T-helper 2 cell (primary cell): ENCODE measurements at places on chromosomes 3 and 15.

DNA sequence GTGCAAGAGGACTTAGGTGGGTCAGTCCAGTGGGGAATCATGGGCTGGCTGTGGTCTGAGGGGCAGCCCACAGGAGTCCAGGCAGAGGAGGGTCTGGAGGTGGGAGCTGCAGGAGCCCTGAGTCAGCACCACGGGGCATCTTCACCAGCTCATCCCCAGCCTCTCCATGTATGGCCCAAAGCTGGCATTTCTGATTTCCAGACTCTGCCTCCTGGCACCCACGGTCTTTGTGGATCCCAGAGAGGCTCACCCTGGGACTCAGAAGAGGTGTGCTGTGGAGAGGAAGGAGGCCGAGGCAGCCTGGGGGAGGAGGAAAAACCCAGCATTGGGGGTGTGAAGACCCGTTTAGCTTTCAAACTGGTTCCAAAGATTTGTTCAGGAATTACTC lies 64.5 kb upstream of the KLF13 start:
- DNase-seq = no peak

GRCh38 chr15:31867536-31868442 lies 162.5 kb upstream of the CHRNA7 start:
- peak; percentile 38 for DNase-seq

DNA sequence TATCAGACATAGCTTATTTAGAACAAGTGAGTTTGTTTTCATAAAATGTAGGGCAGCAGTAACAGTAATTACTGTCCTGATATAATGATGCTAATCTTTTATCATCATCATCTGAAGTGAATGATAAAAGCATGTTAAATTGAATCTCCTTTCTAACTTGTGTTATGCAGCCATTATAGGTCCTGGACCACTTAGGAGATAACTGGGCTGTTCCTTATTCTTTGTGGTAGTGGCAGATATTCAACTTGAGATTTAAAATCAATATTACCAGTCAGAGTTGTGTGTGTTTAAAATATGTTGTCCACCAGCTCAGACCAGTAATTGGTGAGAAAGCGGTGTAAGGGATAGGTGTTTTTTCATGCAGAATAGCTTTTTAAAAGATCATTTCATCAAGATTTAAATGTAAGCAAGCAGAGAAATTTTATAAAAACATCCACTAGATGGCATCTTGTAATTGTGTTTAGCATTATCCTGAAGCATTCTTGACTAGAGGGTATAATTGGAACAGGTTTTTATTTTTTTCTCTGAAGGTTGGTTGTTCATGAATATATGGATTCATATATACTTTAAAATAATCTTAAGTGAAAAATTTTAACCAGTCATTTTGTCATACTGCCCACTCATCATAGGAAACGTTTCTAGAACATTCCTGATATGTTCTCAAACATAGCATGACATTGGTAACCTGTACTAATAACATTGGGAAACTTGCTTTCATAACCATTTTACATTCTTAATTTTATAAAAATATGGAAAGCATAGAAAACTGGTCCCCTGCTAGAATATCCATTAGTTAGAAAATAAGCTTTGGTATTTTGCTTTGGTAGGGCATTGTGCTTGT lies 153.9 kb downstream of the BBX start:
- DNase-seq = peak; percentile 38

- no peak for DNase-seq
These were observed 5.2 kb upstream of the CLK3 start for GRCh38 chr15:74610302-74610951.

DNA sequence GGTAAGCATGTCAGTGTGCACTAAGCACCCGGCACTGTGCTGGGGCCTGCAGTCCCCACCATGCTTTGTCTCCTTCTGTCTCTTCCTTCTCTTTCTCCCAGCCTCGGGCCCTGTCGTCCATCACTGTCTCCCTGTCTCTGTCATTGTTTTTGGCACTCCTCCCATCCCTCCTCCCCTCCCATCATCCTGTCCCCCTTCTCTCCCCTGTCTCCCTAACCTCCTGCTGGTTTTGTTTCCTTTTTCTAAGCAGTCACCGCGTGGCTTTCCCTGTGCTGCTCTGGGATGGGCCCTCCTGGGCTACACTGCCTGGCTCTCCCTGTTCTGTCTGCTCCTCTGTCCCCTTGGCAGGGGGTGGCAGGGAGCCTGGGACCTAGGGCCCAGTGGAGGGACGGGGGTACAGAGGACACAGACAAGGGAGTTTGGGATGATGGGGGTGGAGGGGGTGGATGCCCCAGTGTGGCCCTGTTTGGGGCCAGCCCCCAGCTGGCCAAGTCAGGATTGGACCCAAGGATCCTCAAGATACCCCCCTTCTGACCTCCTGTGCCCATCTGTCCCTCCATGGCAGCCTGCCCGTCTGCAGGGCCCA lies 5.7 kb downstream of the CHST13 start:
- no peak for DNase-seq

GRCh38 chr3:190269101-190269500 lies 53.1 kb downstream of the CLDN1 start:
- DNase-seq = no peak

DNA sequence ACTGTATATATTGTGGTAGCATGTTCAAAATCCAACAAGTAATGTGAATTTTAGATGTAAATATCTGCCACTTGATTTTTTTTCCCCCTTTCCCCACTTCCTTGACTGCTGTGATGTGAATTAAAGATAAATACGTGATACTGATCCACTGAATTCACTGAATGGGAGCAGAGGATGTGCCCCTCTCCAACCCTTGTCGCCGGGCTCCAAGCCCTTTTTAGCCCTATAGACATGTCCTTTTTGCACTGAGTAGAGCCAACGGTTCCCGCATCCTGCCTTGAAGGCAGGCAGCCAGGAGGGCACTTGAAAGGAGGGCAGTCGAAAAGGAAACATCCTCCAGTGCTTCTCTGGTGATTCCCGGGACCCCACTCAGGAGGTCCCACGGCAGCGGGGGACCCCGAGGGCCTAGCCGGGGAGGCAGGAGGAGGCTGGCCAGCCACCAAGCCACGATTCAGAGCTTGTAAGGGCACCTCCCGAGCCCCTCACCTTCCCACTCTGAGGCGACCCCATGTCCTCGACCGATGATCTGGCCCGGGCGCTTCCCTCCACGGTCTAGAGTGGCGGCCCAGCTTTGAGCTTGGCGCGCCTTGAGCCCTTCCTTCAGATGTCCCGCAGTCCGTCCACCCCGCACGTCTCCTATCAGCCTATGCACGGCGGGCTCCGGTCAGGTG lies 901 bp upstream of the MANF start:
- no peak for DNase-seq

DNA sequence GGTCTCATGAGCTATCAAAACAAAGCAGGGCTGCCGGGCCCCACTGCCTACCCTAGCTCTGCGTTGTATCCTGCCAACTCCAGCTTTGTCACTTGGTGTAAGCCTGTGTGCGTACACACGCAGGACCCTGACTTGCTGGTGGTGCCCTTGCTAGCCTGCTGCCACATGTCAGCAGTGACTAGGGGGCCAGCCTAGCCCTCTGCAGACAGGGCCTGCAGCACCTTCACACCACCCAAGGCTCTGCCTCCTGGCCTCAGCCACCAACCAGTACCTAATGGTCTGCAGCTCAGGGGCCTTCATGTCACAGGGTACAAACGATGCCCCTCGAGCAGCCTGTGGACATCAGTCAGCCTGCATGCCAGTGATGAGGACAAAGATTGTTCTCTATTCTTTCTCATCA lies 30.1 kb upstream of the DUSP7 start:
- no peak for DNase-seq

GRCh38 chr15:47862402-47862801 lies 145.1 kb downstream of the SEMA6D start:
- no peak for DNase-seq
